ENCODE measurements at places on chromosomes 3 and 15.
A peak's percentile ranks its signal among the peaks of the same experiment; 100 is the strongest.

- DNase-seq: no peak
Measured at GRCh38 chr3:123283074-123283473, 81.3 kb downstream of the SEC22A start.

- DNase-seq: no peak
Measured at GRCh38 chr15:56533731-56534403, 68.9 kb upstream of the MNS1 start.

DNA sequence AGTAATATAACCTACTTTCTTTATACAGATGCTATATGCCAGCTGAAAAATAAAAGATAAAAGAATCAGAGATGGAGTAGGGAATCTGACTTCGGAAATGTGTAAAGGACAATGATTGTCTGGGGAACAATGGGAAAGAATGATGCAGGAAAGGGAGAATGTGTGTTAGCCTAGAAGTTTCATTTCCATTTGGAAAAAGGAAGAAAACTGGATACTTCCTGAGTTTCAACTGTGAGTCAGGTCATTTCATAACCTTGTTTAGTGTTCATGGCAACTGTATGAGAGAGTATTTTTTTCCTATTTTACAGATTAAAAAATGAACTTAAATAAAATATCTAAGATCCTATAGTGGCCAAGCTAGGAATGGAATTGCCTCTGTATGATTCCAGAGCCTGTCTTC, 261.3 kb upstream of the NECTIN3 start:
- DNase-seq: no peak

DNA sequence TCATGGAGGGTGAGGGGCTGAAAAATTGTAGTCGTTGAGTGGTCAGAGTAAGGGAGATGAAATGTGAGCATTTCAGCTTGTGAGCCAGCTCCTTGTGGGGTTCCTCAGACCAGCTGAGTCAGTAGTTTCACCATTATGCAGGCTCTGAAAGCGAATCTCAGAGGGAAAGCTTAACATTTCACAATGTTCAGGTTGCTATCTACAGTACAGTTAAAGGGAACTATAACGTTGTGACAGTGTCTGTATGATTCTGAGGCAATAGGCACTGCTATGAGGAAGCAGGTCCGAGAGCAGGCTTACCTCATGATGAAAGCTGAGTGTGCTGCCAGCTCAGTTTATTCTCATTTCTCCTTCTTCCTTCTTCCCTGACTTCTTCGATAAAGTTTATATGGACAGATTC, 469.6 kb downstream of the EDEM1 start:
- no peak for DNase-seq

DNA sequence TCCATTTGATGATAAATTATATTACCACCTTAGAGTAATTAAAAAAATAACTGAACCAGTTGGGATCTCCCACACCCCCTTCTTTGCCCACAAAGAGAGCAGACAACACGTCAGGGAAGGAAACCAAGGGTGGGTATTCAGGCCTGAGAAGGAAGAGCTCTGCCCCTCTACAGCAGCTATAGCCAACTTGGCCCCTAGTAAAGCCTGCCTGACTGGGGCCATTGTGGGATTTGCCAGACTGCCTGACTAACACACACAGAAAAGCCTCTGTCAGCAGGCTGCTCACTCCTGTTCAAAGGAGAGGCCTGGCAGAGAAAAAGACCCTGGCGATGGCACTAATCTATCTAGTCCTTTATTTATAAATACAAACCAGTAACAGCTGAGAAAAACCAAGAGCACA, 41.4 kb downstream of the ATP8B4 start:
- DNase-seq: no peak

- no peak for DNase-seq
Measured at GRCh38 chr15:68512598-68512997, 66.2 kb upstream of the CORO2B start.

DNA sequence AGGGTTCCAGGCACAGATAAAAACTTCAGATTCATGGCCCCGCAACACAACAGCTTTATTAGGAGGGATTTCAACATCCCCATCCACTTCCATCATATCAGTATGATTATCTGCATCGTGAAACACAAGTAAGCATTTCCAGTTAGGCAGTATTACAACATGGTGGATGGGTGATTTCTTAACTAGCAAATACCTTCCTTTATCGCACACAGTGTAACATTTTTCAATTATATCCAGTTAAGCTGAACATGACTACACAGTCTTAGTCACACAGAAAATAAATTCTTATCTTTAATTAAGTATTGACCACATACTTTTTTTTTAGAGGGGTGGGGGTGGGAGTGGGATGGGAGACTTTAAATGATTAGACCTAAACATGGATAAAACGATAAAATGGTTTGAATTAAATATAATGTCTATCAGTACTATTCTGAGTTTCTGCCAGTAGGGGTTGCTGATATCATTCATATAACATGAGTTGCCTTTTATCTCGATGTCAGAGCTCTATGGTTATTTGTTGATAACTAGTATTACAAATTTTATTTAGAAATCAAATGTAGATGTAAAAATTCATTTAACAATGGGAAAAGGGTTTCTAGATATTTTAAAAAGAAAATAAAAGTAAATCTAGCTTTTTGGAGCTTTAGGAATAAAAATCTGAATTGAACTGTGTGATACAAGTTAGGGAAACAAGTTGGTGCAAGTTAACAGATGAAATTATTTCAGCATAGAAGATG, 146.6 kb downstream of the TBL1XR1 start:
- DNase-seq: peak; percentile 73

DNA sequence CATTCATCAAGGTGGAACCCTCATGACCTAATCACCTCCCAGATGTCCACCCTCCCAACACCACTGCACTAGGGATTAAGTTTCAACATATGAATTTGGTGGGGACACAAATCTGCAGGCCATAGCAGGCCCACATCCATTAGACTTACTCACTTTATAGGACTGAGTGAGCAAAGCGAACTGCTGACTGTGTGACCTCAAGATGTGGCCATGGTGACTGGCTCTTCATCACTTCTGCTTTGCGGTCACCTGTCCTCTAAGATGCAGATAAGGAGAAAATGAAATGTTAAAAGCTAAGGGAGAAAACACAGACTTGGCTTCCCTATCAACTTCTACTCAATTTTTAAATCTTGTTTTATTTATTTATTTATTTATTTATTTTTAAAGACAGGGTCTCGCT, 14.5 kb upstream of the DCP1A start:
- no peak for DNase-seq

DNA sequence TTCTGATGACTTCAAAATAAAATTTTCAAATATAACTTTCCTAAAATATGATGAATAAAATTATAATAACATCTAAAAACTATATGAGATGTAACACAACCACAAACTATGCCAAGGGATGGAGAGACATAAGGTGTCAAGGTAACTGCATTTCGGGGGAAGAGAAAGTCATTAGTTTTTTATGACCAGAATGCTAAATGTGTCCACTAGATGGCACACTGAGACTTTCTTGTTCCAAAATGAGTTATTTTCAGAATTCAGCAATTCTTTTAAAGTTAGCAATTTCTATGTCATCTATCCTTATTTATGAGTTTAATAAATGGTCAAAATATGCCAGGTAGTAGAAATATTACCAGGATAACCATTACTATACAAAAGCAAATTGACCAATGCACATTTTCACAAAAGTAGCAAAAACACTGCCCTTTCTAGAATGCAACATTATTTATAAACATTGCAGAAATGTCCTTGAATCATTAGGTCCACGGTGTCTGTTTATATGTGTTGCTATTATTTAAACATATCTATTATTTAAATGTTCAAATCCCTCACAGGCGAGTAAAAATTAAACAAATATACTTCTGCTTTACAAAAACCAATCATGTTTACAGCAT, 374.2 kb downstream of the PLCL2 start:
- peak; percentile 13 for DNase-seq

GRCh38 chr15:70447928-70448698, 315.2 kb downstream of the UACA start:
- DNase-seq: peak; percentile 36

GRCh38 chr3:50327943-50328691, at the start of gene TUSC2:
Gene TUSC2 (minus strand): TSS chr3:50328223. CDS start chr3:50328099, 124 bp downstream.
- peak; percentile 85 for DNase-seq

DNA sequence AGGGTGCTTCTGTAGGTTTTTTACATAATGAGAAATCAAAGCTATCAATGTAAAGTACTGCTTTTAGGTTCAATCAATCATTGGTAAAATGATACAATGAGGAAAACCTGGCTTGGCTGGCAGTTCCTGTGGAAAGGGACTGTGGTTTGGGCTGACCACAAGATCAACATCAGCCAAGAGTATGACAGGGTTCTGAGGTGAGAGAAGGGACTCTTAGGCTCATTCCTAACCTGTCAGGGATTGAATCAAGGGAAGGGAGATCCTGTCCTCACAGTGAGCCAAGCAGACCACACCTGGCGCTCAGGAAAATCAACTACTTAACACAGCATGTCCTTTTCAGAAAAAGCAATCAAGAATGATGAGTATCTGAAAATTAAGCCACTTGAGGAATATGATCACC, 111.1 kb downstream of the MAGI1 start:
- no peak for DNase-seq

- DNase-seq: no peak
Measured at GRCh38 chr15:39323706-39324105, 257.2 kb upstream of the THBS1 start.

DNA sequence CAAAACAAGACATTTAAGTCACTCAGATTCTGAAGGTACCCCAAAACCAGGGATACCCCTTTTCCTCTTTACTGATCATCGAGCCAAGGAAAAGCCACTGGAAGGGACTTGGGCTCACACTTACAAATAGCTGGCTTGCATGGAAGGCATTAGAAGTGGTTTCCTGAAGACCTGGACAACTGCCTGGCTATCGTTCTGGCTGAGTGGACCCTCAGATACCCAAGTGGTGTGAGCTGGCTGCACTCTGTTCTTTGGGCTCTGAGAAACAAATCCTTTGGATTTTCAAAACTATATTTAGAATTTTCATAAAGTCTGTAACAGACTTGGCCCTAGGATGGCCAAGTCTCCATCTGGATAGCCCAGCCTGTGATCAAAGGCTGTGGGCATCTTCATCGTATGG, 110.1 kb upstream of the CTDSPL start:
- no peak for DNase-seq

- DNase-seq: no peak
Measured at GRCh38 chr3:56754741-56755417, 46.9 kb downstream of the ARHGEF3 start.

DNA sequence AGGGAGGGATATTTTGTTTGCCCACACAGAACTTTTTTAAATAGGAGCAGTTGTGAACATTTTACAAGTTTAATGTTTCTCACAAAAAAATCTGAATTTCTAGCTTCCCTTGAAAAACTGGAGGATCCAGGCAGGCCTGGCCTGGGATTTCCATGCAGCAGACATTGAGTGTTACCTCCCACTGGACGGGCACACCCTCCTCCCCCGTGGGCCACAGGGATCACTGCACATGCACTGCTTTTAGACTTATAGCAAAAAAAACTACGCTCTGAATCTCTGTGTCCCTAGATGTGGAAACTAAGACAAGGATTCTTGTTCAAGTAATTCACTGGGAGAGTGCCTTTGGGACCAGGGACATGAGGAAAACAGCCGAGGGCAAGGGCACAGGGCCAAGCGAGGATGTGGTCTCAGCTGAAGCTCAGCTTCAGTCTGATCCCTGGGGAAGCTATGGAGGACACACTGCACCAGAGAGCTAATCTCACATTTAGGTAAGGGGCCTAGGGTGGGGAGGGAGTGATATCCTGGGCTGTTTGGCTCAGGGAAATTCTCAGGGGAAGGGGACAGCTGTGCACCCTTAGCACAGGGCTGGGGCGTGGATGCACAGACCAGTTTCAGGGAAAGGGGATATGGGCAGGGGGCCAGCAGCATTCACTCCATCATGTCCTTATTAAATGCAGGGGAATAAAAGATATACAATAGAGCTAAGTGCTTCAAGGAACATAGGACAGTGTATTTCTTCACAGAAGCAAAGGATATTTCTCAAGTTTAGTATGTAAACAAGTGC, 46.0 kb downstream of the FSIP1 start:
- peak; percentile 82 for DNase-seq

DNA sequence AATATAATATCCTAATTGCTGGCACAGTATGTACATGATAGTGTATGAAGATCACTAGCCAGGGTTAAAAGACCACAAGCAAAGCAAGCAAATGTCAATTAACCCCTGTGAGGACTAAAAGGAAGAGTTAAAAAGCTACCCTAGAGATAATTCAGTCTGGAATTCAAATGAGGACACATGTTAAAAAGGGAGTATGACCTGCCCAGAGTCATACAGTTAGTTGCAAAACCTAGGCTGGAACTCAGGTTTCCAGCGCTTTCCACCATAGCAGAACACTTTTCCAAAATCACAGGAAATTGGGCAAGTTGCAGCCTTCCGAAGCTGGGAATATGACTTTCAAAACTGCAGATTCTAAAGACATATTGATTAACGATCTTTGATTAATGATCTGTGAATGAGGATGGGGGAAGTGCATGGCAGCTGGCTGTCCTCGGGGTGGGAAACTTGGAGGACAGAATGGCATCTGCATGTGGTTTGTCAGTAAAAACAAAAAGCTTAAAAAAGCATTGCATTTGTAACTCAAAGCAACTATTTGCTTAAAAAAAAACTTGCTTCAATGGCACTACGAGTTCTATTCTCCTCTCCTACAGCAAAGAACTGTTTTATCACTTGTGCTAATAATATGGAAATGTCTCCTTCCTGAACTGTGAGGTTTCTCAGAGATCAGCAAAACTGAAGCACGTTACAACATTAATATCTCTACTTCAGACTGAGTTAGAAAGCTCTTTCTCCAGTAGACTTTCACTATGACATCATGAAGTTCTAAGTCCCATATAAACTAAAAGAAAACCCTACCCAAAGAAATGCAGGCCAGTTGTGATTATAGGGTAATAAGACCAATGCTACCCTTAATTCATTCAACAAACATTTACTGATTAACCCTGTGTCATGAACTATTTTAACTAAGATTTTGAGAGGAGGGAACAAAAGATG, 46.2 kb downstream of the IGSF11 start:
- DNase-seq: no peak

GRCh38 chr3:123279121-123279520, 77.4 kb downstream of the SEC22A start:
- no peak for DNase-seq

- no peak for DNase-seq
Measured at GRCh38 chr3:14980689-14981088, 33.3 kb downstream of the NR2C2 start.

DNA sequence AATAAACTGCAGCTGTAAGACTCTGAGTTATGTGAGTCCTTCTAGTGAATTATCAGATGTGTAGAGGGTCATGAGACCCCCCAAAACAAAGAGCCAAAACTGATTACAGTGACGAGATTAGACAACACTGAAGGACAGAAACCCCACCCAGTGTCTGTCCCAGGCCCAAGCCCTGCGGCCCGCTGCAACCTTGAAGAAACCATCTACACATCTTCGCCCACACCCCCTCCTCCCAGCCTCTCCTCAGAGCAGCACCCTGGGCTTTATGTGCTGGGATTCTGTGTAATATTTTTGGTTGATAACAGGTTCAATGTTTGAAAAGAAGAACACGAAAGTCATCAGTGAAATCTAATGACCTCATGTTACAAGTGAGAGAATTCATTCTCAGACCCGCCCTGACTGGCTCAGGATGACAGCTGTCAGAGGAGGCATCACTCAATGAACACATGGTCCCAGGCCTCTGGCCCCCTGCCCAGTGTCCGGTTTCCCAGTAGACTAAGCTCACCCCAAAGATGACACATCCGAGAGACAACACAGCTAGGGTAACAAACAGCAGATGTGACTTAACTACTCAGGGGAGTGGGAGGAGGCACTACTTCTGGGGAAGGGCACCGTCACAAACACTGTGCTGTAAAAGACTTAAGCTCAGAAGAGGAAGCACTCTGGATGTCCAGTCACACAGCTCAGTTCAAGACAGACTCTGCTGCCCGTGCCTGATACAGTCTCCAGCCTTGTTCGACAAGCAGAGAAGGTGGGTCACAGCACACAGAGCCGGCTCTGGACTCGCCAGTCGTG, 48.9 kb downstream of the NIPA2 start:
- peak; percentile 15 for DNase-seq

Data from NCI-H2171 treated with DMSO at 0.1 percent for 48 hours (cell line).